Fibroblast of the conjunctiva (primary cell): ENCODE measurements at places on chromosomes 7 and 10.
A peak's percentile ranks its signal among the peaks of the same experiment; 100 is the strongest.

- DNase-seq: no peak
These were observed 560.3 kb downstream of the SDK1 start for GRCh38 chr7:3861386-3861785.

DNA sequence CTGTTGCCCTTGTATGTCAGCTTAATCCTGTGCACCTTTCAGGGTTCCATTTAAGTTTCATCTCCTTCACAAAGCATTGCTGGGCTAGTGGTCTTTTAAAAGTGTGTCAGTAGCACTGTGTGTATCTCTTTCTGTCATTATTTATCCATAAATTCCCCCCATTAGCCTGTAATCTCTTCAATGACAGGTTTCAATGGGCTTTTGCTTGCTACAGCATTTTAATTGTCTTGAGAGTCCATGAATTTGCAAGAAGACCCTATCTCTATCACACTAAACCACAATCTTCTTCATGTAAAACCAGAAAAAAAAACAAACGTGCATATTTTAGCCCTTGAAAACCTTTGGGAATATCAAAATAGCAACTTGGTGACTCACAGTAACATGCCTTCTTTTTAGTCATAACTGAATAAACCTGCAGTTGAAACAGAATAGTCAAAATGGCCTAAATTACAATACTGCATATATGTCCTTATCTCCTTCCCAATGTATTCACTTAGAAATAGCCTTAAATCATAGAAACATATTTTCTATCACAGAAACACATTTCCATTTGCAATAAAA, 118.6 kb downstream of the PON1 start:
- peak; percentile 49 for DNase-seq

DNA sequence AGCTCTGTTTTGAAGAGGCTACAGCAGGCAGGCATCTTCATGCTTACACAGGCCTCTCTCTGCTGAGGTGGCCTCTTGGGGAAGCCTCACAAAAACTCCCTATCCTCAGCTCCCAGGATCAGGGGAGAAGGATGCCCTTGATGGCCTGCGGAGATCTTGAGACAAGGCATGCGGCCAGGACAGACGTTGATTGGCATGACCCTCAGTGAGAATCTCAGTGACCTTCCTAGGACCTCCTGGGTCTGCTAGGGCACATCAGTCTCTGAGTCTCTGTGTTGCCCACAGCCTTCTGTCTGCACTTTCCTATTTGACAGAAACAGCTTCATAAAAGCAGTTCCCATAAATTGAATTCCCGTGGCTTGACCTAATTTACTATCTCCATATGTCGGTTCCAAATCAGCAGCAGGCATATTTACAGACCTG, 1005.8 kb upstream of the C7orf33 start:
- DNase-seq: no peak

DNA sequence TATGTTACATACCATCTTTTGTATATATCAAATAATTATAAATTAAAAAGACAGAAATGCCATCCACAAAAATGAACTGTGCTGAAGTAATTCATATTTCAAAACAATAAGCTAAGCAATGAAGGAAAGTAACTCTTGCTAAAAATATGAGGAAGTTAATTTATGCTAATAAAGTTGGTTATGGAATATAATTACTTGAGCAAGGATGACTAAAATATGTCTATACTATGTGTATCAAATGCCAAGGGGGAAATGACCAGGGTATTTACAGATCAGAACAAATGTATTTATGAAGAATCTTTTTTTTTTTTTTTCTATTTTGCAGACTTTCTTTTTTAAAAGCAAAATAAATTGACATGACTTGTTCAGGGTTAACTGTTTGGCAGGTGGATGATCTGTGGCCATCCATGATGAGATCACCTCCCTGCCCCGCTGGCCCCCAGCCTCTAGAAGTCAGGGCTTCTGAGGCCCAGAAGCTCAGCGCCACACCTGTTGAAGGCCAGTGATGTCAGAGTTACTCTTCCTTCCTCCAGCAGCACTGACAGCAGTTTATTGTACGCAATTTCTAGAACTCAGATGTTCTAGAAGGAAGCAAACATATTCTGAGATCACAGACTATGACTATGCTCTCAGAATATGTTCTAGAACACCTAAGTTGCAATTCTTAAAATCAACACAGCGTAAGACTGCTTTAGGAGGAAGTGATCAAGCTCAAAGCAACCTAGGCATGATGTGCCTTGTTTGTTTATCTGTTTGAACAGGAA, 196.1 kb upstream of the KLF14 start:
- no peak for DNase-seq

DNA sequence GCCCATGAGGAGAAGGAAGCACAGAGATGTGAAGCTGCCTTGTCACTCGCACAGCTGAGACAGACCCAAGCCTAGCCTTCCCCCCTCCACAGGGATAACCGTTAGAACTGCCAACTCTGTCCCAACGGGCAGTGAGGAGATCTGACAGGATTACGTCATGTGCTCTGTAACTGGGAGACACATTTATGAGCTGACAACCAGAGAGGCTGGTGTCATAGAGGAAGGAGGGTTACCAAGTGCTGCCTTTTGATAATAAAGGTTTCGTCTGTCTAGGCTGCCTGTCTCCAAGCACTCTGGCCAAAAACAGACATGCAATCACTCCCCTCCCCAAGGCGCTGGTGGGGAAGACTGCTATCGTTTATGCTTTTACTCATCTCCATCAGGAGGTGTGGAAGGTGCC, 165.9 kb downstream of the PLXNA4 start:
- DNase-seq: no peak
